Activated CD4-positive, alpha-beta T cell treated with anti-CD3 and anti-CD28 coated beads for 24 hours (primary cell): ENCODE measurements at places on chromosomes 13 and 19.

- DNase-seq: no peak
Observed at GRCh38 chr19:41882568-41883462, at the start of gene ARHGEF1. ARHGEF1 (plus strand) TSS chr19:41883184; CDS start chr19:41888083, 4,899 bp downstream.

DNA sequence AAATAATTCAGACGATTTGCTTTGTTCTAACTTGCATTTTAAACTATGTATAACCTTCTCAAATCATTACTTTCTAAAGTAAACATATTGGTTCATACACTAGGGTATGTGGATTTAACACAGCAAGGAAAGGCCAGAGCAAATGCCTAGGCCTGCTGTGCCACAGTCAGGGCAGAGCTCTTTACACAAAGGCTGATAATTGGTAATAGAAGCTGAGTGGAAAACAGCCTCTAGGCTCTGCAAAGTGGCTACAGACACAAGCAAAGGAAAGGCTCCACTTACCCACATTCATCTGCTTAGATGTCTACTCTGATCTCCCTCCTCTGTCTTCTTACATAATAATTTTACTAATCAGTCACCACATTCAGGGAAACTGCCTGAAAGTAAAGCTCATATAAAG is 382.9 kb downstream of the OLFM4 start:
- no peak for DNase-seq

- DNase-seq: peak; percentile 3
Observed at GRCh38 chr13:89695343-89696257, 1651.9 kb upstream of the MIR17HG start.

DNA sequence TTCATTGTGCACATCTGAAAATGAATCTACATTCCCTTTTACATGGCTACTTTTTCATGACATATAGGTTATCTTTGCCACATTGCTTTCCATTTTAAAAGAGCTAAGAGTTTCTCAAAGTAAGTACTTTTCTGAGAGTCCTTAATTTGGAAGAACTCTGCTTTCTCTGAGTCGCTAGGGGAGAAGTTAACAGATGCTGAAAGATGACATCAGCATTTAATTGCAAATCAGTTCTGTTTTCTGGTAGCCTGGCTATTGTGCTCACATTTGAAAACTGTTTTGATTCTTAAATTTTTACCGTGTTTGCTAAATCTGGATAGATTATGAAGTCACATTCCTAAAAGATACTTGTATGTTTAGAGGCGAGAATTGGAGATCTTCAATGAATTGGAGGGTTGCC is 107.7 kb upstream of the C1QTNF9B start:
- DNase-seq: no peak

DNA sequence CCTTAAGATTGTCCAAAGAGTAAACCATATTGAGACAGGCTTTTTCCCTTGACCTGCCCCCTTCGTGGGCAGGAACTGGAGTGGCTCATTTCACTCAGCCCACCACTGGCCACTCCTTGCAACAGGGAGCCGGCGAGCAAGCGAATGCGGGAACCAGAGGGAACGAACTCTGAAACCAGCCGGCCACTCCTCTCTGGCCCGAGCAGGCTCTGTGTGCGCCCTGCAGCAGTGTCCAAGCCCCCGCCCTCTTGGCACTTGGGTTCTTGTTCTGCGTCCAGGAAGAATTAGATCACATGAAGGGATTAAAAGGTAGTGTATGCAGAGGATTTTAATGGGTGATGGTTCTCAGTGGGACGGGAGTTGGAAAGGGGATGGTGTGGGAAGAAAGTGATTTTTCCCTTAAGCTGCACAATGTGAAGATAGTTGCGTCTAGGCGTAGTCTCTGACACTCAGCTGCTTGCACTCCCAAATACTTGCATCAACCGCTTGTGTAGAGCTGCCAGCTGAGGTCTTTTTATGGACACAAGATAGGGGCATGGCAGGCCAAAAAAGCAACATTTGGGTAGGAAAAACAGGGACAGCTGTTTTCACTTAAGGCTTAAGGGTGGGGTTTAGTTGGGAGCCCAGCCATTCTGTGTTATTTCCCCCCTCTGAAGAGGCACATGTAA is 1209.7 kb upstream of the PCDH20 start:
- no peak for DNase-seq

DNA sequence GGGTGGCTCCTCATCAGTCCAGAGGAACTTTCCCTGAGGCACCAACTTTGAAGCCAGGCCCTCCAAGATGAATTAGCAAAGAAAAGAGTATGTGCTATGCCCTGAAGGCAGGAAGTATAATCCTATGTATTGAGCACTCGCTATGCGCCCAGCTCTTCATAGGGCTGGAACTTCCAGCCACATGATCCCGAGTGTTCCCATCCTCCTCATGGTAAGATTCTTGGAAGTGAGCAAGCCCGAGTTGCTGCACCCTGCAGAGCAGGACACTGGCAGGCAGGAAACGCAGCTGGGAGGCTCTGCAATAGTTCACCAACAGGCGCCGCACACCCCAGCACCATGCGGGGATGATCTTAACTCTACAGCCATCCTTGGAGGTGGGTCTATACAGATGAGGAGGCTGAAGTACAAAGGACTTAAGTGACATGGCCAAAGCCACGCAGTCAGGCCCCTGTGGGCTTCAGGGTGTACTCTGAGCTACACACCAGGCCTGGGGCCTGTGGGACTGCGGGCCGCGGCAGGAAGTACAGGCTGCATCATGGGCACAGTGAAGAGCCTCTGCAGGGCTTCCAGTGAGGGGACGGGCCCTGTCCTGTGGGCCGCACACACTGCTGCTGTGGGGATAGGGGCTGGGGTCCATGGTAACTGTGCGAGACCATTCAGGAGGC is 25.1 kb downstream of the C19orf47 start:
- DNase-seq: no peak

- no peak for DNase-seq
Observed at GRCh38 chr13:24625331-24625731, 54.9 kb upstream of the ATP12A start.
